Cerebellar cortex (tissue), 1 donor: ENCODE measurements at places on chromosomes 1 and 21.
A peak's percentile ranks its signal among the peaks of the same experiment; 100 is the strongest.

- DNase-seq = no peak
These were observed 180.4 kb downstream of the NTMT2 start for GRCh38 chr1:170326186-170326585.

GRCh38 chr1:89705901-89706699 lies 73.2 kb downstream of the LRRC8C start:
- DNase-seq = no peak

- DNase-seq = no peak
These were observed 21.7 kb upstream of the SHCBP1L start for GRCh38 chr1:182974506-182975191.

- DNase-seq = no peak
These were observed 191.4 kb downstream of the AMY1C start for GRCh38 chr1:103941086-103941485.

GRCh38 chr1:174850726-174851125 lies 149.0 kb upstream of the CACYBP start:
- no peak for DNase-seq

DNA sequence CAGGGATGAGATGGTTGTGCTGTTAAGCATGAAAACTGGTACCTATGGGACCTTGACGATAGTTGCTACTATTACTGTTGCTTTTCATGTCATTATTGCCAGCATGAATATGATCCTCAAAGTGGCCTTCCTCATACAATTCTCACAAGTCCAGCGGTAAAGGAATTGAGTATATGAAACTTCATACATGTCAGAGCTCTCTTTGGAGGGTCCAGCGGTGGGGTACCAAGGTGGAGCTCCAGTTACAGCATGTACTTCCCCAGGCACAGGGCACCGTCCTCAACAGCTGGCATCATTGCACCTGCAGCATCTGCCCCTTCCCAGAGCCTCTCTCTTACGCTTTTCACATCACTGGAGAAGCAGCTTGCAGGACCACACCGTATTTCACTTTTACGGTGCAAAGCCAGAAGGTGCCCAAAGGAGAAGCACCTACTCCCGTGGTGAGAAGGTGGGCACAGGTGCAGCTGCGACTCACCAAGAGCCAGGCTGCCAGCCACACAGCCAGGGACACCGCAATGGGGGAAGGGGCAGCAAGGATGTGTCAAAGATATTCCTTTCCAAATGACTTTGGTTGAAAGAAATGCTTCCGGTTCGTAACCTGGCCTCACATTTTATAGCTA lies 166.4 kb upstream of the IRF2BP2 start:
- no peak for DNase-seq

DNA sequence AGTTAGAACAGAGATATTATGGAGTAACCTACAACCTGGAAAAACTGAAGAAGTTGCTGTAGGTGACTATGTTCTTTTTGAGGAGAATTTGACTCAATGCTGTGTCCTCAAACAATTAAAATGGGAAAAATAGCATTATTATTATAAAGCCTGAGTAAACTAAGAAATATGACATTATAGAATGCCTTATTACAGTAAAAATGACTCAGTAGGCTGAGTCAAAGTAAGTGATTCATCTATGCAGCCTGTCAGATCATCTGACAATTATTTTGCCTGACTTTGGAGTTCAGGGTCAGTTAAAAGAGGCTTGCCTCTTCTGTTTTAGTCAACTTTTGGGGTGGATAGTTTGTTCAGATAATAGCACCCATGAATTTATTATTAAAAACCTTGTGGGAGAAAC lies 150.8 kb upstream of the PTGFR start:
- no peak for DNase-seq

DNA sequence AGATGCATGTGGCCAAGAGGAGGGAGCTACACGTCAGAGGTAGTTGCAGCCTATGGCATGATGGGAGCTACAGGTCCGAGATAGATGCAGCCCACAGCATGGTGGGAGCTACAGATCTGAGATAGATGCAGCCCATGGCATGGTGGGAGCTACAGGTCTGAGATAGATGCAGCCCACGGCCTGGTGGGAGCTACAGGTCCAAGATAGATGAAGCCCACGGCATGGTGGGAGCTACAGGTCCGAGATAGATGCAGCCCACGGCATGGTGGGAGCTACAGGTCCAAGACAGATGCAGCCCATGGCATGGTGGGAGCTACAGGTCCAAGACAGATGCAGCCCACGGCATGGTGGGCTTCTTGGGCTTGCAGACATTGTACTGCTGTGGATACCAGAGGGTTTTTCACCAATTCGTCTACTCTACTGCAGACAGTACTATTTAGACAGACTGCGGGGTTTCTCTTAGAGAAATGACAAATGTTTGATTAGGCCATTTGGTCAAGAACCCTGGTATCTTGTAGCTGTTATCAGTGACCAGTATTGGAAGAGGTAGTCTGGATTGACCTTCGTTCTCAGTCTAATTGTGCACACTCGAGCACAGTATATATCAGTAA lies 127.4 kb downstream of the DHRS3 start:
- DNase-seq = no peak

DNA sequence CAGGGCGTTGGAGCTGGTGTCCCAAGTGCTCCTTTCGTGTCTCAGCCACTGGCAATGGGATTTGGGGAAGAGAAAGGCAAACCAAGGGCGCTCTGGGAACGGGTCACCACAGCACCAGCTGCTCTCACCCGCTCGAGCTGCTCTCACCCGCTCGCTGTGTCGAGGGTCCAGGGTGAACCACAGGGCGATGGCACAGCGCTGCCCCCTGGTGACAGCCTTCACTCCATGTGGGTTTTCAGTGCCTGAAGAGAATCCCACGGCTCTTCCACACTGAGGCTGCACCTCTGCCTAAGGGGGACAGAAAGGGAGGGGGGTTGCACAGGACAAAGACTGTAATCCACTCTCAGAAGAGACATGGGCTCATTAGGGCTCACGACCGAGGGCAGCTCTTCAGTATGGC lies 7.1 kb upstream of the CLDN19 start:
- DNase-seq = peak; percentile 30

DNA sequence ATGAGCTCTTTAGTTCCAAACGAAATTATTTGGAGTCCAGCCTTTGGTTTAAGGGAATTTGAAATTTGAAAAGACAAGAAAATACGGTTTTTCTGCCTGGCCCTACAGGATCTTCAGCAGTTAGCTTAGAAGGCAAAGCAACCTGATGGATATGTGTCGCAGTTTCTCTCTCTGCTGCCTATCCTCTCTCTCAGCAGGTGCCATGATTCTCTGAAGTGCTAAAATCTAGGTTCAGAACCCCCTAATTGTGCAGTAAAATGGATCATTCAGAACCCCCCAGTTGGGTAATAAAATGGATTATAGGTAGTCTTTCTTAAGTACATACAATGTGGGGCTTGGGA lies 446 bp upstream of the DEPDC1 start:
- DNase-seq = no peak

DNA sequence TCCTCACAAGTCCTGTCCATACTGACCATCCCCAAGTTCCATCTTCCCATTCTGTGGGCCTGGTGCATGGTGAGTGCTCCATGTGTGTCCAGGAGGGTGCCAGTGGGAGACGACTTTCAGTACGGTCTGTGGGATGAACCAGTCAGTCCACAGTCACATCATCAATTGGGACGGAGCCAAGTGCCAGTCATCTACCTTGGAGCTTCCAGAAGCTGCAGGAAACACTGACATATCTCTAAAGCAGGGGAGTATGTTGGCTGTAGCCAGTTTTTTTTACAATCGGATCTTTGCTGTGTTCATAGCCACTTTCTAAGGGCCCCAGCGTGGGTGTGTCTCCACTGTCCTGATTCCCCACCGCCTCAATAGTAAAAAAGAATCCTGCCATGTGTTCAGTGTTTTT lies 13.6 kb upstream of the TRIM17 start:
- no peak for DNase-seq

DNA sequence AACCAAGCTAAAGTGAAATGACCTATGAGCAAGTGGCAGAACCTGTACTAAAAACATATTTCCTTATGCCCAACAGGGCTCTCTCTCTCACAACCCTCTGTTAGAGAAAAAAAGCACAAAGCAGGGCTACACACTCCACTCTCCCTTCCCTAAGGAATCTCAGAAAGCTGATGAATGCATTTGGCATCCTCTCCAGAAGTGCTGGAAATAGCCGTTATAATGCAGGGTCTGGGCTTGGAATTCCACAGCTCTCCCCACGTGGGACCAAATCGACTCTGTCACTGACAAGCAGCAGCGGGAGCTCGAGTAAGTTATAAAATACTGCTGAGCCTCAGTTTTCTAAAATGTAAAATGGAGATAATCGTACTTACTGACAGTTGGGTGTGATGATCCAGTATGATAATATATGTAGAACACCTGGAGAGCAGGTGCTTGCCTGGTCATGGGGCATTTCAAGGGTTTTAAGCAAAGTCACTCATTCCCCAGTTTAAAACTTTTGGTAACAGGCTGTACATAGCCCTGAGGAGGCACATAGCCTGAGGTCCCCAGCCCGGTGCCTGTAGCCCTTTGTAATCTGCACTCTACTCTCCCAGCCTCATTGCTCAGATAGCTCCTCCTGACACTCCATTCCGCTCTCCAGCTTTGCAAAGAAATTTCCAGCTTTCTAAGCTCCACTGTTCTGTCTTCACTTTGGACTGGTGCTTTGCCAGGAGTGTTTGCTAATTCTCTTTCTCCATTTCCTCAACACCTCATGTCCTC lies 175.6 kb upstream of the DAB1 start:
- no peak for DNase-seq

DNA sequence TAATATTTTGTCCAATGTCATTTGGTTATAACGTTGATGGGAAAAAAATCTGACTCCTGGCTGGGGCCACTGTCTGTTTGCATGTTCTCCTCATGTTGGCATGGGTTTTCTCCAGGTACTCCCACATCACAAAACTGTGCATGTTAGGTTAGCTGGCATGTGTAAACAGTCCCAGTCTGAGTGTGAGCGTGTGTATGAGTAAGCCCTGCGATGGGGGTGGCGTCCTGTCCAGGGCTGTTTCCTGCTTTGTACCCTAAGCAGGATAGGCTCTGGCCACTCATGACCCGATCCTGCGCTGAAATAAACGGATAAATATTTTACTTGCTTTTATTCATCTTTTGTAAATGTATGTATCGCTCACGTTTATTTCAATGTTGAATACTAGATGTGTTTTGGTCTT lies 13.5 kb downstream of the EFCAB14 start:
- DNase-seq = no peak

GRCh38 chr1:178664278-178664677 lies 60.8 kb upstream of the RALGPS2 start:
- DNase-seq = no peak
